RPMI8226 (cell line): ENCODE measurements at places on chromosomes 4 and X.

GRCh38 chr4:55323375-55323774 is 22.7 kb upstream of the SRD5A3 start:
- no peak for DNase-seq

DNA sequence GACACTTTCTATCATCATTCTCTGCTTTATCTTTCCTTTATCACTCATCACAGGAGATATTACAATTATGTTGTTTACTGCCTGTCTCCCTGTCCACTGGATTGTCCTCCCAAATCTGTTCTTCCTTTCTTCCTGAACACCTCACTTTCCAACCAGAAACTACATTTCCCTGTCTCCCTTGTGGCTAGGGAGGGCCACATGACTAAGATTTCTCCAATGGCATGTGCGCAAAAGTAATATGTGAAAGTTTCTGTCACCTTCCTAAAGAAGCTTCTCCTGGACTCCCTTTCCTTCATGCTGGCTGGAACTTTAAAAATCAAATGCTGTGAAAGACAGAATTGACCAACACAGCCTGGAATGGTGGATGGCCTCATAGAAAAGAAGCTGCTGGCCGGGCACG is 25.8 kb downstream of the ATP11C start:
- no peak for DNase-seq

- DNase-seq = no peak
These were observed 11.6 kb upstream of the TTC29 start for GRCh38 chr4:146957237-146957636.

GRCh38 chr4:123621072-123621705 is 224.6 kb downstream of the SPRY1 start:
- no peak for DNase-seq

DNA sequence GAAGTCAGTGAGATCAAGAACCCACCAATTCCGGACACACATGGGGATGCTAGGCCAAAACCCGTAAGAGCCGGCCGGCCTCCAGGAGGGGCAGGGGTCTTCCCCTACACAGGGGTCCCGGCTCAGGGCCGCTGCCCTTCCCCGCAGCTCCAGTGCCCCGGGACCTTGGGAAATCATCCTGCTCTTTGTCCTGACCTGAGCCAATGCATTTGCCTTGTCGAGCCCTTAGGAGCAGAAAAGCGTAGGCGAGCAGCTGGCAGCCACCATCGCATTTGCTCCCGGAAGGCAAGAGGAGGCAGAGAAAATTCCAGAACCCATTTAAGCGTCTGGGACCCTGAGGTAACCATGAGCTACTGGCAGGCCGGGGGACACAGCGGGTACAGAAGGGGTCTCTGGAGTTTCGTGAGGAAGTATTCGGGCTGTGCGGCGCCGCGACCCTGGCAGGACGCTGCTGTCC is 7.4 kb upstream of the TNIP2 start:
- no peak for DNase-seq

DNA sequence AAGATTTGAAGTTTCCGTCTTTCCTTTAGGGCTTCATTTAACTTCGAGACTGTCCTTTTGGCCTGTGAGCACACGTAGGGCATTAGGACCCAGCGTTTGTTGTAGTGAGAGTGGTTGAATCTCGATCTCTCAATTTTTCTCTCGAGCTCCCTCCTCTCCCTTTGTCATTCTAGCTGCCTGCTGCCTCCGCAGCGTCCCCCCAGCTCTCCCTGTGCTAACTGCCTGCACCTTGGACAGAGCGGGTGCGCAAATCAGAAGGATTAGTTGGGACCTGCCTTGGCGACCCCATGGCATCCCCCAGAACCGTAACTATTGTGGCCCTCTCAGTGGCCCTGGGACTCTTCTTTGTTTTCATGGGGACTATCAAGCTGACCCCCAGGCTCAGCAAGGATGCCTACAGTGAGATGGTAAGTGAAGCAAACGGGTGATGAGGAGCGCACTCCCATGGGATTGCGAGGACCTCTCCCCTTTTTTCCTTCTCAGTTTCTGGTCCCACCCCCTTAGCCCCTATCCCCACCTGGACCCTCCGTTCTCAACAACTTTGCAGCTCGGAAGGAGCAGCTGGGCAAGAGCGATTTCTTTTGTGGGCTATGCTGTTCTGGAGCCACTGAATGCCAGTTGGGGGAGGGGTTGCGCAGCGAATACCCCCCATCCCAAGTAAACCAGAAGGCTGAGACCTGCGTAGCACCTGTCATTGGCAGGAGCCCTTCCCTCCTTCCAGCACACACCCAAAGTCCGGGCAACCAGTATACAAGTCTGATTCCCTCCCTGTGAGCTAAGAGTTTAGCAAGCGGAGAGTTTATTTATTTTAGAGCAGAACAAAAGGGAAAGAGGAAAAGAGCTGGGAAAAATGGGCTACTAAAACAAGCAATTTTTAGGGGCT is at the start of gene TMEM35A:
Gene TMEM35A (plus strand): TSS at position 164 of the 883 bp plus-strand sequence. CDS start 124 bp downstream, at position 288.
- DNase-seq = no peak

DNA sequence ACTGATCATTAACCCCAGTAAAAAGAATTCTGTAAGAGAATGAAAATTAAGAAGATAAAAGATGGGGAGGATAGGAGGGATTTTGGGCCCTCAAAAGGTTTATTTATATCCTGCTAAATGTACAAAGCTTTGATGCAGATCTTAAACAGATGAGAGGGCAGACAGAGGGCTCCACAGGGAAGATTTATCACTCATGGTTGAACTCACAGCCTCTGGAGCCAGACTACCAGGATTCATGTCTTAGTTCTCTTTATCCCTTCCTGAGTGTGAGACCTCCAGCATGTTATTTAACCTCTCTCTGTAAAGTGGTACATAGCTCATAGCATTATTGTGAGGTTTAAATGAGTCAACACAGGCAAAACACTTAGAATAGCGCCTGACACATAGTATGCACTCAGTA is 74.4 kb downstream of the SOWAHB start:
- DNase-seq = no peak

DNA sequence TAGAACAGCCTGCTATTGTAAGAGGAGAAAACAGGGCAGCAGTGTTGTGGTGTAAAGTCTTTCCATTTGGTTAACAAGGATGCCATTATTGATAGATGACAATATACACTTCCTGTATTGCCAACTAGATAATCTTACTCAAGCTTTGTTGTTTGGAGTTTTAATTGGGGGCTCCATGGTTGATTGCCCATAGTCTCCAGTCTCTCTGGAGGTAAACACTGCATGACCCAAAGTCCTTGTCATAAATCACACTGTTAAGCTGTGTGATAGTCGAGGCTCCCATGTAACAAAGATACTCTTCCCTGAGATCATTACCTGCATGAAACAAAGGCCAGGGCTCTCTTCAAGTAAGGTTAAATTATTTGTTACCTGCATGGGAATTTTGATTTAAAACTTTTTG is 394.6 kb downstream of the C4orf33 start:
- DNase-seq = no peak

- no peak for DNase-seq
These were observed 34.5 kb upstream of the FAM9C start for GRCh38 chrX:13078739-13079444.

DNA sequence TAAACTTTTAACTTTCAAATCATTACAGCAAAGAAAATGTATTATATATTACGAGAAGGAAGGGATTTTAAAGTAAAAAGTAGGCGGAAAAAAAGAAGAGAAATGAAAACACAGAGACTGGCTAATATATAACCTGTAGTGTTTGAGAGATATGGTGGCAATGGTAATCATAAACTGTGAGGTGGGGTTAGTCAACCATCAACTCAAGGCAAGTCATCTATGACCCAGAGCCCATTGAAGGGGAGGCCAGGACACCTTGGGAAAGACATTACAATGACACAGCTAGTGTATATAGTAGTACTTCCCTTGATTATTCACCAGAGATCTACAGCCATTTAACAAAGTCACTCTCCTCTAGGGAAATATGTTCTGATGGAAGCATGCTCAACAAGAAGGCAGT is 423.9 kb upstream of the PITX2 start:
- DNase-seq = no peak

GRCh38 chrX:31298916-31299315 is 227.1 kb upstream of the FTHL17 start:
- DNase-seq = no peak

DNA sequence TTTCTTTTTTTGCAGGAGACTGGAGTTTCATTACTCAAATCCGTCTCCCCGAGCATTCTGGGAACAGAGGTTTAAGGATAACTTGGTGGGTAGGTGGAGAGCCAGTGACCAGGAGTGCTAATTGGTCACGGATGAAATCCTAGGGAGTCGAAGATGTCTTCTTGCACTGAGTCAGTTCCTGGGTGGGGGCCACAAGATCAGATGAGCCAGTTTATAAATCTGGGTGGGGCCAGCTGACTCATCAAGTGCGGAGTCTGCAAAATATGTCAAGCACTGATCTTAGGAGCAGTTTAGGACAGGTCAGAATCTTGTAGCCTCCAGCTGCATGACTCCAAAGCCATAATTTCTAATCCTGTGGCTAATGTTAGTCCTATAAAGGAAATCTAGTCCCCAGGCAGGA is 741.3 kb downstream of the PCDH7 start:
- DNase-seq = no peak

DNA sequence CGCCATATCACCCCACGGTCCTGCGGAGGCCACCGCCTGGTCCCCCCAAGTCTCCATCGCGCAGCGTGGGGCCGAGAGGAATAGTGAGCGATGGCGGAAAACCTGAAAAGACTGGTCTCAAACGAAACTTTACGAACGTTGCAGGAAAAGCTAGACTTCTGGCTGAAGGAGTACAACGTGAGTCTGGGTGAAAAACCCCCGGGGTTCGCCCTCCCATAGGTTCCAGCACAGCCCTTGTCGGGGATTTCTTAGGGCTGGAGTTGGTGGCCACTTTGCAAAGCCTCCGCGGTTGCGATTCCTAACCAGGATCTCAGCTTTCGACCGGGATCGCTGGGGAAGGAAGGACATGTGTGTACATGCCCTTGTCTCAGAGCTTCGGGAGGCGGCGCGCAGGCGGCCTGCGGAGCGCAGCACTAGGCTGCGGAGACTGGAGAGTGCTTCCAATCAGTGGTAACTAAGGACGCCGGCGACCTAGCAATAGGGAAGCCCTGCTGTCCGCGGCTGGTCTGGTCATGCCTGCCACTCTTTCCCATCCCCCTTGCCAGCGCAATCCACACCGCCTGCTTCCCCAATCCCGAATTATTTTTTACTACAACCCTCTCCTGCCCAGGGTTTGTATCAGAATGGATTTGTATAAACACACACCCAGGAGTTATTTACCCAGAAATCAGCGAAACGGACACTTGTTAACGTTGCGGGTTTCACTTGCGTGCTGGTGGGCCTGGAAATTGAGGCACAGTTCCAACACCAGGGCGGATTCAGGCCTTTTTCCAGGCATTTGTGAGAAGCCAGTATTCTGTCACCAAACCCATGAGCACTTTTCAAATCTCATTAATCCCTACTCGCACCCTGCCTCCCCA is 741 bp downstream of the SPATA18 start:
- DNase-seq = no peak

DNA sequence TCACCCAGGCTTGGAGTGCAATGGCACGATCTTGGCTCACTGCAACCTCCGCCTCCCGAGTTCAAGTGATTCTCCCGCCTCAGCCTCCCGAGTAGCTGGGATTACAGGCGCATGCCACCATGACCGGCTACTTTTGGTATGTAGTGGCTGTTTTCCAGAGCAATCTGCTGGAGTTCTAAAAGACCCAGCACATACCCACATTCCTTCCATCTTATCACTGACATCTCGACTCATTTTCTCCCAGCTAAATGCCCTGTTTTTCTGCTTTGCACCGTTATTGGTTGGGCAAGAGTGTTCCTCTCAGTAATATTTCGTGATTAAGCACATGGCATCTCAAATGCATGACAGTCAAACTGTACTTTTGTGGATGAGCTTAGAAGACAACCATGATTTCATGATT is 53.7 kb downstream of the PRKX start:
- DNase-seq = no peak

- DNase-seq = peak; percentile 16
These were observed 25.7 kb upstream of the SHISA3 start for GRCh38 chr4:42371305-42372252.

DNA sequence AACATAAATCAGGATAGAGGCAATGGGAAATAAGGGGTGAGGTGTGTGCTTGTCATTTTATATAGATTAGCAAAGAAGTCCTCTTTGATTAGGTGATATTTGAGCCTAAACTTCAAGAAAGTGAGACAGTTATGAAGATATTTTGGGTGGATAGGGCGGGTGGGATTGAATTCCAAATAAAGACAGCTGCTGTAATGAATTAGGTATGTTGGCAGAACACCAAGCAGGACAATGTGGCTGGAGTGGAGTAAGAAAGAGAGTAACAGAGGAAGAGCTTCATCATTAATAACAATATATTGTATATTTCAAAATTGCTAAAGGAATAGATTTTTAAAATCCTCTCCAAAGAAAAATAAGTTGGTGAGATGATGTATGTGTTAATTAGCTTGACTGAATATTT is 91.0 kb upstream of the CENPE start:
- DNase-seq = no peak

- DNase-seq = no peak
These were observed 66.2 kb downstream of the RRAGB start for GRCh38 chrX:55783723-55784122.

DNA sequence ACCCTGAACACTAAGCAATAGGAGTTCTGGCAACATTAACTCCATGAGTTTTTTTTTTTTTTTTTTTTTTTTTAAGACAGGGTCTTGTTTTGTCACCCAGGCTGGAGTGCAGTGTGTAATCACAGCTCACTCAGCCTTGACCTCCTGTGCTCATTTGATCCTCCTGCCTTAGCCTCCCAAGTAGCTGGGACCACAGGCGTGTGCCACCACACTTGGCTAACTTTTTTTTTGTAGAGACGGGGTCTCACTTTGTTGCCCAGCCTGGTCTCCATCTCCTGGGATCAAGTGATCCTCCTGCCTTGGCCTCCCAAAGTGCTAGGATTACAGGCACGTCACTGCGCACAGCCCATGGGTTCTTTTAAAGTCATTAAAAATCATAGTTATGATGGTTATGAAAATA is 5.1 kb downstream of the RHOH start:
- no peak for DNase-seq

DNA sequence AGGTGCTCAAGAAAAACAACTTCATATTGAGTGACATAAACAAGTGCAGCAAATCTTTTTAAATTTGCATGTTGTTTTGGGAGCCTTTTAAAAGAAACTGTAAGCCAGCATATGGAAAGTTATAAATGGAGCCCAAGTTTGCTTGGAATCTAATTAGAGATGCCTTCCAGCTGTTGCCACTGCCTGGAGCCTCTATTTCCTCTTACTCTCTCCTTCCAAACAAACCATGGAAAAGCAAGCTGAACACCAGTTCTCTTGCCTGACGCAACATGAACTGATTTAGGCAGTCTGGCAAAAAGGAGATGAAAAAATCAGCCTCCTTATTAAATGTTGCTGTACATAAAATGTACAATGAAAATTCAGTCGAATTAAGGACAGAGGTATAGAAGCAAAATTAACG is 21.5 kb downstream of the ARSJ start:
- no peak for DNase-seq

DNA sequence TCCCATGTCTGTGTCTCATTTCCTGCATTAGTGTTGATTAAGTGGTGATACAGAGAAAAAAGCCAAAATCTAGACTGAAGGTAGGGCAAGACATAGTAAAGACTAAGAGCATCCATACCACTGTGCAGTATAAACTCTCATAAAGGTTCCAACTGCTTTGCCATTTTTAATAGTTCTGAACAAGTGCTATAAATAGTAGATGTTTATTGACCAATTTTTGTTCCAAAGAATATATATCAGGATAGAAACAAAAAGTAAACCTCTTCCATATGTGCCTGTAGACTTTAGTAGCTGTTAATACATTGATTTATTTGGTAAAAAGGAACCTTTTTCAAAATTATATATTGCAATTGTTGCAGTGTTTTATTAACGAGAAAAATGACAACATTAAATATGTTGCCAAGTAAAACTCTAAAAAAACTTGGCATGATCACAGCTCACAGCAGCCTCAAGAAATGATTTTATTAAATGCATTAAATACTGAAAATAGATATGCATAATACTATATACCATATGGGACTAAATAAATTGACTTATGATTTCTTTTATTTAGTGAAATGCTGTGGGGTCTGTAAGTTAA is 22.3 kb upstream of the AASDH start:
- DNase-seq = no peak
